Lower leg skin (tissue), 4 donors: ENCODE measurements at places on chromosomes 12 and 14. TPM values are rescaled to one million over a fixed set of nuclear protein-coding genes. Genes with fewer than 3 reads are reported as not detected.

LTBP2 gene
- total RNA-seq: 17.1 TPM

DLGAP5 gene
- total RNA-seq: 0.53 TPM

KRT81 gene
- total RNA-seq: 204 TPM

DNA sequence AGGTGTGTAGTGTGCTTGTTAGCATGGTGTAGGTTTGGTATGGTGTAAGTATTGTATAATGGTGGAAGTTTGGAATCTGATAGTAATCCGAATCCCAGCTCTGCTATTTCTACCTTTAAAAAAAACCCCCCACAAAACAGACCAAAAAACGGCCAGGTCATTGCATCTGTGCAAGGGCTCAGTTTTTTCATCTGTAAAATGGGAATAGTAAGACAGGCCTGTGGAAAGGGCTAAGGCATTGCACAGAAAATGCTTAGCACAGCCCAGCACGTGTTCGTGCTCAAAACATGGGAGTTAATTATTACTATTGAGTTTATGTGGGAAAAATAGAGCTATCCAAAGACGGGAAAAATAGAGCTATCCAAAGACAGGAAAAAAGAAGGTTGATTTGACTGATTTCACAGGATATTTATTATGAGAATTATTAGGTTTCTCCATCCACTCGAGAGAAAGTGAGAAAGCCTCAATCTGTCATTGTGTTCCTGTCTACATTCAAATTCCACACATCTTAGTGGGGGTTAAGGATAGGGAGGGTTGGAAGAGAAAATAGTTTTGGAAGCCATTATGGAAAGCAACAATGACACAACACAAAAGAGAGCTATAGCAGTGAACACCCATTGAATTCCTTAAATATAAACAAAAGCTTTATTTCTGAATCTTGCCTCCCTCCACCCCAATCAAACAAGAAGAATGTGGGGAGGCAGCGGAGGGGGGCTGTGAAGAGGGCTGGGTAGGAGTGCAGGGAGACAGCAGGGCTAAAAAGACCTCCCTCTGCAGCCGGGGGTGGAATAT, 126.8 kb upstream of the MAX start:
- DNase-seq: no peak

GRCh38 chr12:57803319-57803893, 15.1 kb downstream of the AVIL start:
- no peak for DNase-seq
